Esophagus squamous epithelium (tissue), 5 donors: ENCODE measurements at places on chromosomes 16 and 17.

DNA sequence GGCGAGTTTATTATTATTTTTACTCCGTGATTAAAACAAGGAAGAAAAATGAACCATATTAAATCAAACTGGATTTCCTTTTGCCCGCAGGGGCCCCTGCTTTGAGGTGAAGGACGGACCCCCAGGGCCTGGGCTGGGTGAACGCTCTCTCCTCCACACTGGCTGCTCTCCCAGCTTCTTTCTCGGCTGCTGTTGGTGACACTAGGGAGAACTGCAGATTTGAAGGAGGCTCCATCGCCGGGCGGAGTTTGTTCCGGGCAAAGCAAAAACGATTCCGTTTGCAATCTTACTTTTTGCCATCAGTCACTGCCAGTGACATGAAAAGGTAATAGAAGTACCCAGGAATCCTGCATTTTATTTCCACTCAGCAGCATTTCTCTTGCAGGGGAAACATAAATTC lies 221.6 kb upstream of the SDK2 start:
- no peak for DNase-seq

GRCh38 chr17:36027761-36028160 lies 10.0 kb upstream of the CCL23 start:
- DNase-seq: no peak

GRCh38 chr16:74474416-74474815 lies 53.1 kb upstream of the CLEC18B start:
- DNase-seq: no peak

- no peak for DNase-seq
These were observed 189.2 kb downstream of the SEC14L1 start for GRCh38 chr17:77329741-77330531.

DNA sequence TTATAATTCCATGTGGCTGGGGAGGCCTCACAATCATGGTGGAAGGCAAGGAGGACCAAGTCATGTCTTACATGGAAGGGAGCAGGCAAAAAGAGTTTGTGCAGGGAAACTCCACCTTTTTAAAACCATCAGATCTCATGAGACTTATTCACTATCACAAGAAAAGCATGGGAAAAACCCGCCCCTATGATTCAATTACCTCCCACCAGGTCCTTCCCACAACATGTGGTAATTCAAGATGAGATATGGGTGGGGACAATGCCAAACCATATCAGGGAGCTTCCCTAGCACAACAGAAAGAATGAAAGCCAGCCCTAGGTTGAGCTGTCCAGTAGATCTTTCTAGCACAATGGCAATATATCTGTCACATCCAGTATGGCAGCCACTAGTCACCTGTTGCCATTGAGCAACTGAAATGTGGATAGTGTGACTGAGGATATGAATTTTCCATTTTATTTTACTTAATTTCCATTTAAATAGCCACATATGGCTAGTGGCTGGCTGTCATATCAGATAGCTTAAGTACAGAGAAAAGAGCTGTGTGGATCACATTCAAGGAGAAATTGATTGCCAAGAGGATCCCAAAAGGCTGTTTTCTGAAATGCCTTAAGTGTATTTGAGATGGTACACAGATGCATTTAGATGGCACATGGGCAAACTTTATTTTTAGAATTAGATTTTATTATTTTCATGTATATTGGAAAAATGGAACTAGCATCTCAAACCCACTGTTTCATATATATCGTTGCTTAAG lies 273.0 kb downstream of the GRIN2A start:
- no peak for DNase-seq

DNA sequence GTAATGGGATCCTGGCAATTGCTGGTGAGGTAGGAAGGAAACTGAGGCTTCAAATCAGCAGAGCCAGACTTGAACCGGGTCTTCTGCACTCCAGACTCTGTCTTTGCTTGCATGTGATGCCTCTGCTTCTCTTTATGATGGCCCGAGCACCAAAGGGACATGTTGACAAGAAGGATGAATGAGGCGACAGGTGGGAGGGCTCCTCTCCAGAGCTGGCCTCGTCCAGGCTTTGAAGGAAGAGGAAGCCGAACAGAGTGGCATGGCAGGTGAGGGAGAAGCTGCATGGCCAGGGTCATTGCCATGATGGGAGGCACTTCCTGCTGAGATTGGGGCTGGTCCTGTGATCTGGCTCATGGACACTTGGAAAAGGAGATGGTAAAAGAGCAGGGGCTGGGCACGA lies 40.8 kb downstream of the AKAP1 start:
- DNase-seq: no peak

- DNase-seq: no peak
These were observed 698 bp downstream of the CD300C start for GRCh38 chr17:74544991-74545842.

DNA sequence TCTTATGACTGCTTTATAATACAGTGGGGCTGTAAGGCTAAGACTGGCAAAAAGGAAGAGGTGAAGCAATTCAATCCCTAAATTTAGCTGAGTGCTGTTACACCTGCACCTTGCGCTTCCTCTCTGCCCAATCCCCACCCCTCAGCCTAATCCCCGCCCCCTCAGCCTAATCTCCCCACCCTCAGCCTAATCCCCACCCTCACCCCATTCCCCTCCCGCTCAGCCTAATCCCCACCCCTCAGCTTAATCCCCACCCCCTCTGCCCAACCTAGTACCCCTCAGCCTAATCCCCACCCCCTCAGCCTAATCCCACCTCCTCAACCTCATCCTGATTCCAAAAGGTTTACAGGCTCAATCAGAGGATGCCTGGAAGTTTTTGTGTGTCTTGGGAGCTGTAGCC lies 155.5 kb downstream of the PMP22 start:
- no peak for DNase-seq

GRCh38 chr16:54512467-54512995 lies 225.9 kb upstream of the IRX3 start:
- no peak for DNase-seq
